ENCODE measurements at places on chromosomes 12 and 14.

- no peak for DNase-seq
Observed at GRCh38 chr14:51424561-51425251, 184.7 kb downstream of the TMX1 start.

GRCh38 chr12:46354111-46354801 lies 18.3 kb downstream of the SLC38A2 start:
- no peak for DNase-seq

- DNase-seq = no peak
Observed at GRCh38 chr12:69947897-69948296, 122.9 kb downstream of the MYRFL start.

DNA sequence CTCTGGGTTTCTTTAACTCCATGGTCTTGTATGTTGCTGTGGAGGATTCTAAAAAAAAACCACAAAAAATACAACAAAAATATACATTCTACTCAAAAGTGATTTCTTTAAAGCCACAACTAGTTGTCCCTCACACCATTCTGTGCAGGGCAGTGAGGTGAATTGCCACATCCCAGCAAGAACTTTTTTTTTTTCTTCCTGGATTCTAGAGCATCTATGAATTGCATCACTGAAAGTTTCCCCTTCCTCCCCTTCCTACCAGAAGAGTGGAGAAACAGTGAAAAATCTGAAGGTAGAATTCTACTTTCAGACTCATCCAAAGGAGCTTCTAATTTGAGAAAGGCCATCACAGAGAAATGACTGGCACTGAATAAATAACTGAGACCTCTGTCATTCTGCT lies 395.3 kb downstream of the AEBP2 start:
- DNase-seq = no peak

- DNase-seq = no peak
Observed at GRCh38 chr14:68269136-68269927, 449.8 kb downstream of the RAD51B start.

DNA sequence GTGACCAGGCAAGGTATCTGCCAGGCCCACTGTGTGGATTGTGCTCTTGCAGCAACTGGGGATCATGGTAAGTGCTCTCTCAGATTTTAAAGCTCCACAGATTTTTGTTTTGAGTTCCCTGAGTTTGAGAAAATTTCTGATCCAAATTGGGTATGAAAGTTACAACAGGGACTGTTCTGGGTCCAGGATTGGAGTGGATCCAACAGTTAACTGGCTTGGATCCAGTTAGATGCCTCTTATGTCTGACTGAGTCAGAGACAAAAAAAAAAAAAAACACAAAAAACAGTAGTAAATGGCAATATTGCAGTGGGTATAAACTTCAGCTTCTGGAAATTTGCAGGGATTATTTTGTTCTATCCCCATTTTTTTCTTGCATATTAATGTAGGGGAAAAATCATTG lies 598.8 kb downstream of the C12orf50 start:
- no peak for DNase-seq

- DNase-seq = no peak
Observed at GRCh38 chr14:104321802-104322130, 183.4 kb downstream of the KIF26A start.

GRCh38 chr14:52790756-52791222 lies 618 bp downstream of the GNPNAT1 start:
- DNase-seq = no peak

- no peak for DNase-seq
Observed at GRCh38 chr12:40110586-40110985, 4.7 kb upstream of the SLC2A13 start.

GRCh38 chr14:89673512-89674225 lies 256.6 kb upstream of the FOXN3 start:
- no peak for DNase-seq

DNA sequence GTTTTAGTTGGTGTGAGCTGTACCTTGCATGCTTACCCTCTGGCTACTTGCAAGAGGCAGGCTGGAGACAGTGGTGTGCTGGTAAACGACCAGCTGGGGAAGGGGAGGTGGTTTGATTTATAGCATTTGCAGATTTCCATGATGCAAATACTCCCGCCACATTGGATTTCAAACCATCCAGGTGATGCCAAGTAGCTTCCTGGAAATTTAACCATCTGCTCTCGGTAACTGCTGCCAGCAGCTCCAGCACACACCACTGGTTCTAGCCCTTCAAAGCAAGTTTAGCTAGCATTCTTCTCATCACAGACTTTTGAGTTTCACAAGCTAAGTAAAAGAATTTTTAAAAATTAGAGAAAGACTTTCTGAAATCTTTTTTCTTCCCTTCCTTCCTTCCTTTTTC lies 104.5 kb upstream of the AMIGO2 start:
- no peak for DNase-seq

DNA sequence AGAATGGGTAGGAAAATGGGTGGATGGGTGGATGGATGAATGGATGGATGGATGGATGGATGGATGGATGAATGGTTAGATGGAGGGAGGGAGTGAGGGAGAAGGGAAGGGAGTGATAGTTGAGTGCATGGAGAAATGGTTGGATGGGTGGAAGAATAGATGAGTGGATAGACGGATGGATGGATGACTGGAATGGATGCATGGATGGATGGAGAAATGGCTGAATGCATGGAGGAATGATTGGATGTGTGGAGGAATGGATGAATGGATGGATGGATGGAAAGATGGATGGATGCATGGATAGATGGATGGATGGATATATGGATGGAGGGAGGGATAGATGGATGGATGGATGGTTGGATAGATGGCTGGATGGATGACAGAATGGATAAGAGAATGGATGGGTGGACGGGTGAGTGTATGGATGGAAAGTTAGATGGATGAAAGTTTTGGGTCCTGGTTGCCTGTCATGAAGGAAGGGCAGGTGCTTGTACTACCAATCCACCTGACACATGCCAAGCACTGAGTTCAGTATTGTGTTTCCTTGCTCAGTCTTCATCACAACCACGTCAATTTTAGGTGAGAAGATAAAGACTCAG lies 286.5 kb upstream of the RTL1 start:
- DNase-seq = no peak

DNA sequence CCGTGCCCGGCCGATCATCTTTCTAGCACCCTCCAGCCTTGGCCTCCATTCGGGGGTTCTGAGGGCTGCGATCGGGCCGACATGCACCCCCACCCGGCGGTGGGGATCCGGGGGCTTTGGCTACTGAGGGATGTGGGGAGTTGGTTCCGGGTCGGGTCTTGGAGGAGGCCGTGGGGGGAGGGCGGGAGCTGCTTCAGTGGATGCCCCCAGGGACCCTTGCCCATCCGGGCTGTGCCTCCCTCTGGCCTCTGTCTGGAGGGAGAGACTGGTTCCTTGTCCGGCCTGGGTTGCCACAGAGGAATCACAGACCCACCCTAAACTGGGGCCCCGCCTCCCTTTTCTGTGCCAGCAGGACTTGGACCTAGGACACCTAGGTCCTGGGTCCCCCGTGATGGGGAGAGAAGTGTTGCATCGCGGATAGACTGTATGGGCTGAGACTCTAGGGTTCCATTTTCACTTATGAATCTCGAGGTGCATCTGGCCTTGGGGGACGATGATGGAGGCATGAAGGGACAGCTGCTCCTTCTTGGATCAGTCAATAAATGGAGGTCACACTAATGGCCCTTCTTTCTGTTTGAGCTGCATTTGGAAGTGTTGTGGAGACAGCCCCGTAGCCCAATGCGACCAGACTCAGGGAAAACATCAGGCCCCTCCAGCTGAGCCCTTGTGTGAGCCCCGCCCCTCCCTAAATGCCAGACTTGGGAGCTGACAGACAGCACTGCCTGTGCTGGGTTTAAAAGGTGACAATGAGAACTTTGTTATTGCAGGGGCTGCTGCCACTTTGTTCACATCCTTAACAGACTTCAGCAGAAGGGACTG lies 577 bp downstream of the DTX3 start:
- no peak for DNase-seq

DNA sequence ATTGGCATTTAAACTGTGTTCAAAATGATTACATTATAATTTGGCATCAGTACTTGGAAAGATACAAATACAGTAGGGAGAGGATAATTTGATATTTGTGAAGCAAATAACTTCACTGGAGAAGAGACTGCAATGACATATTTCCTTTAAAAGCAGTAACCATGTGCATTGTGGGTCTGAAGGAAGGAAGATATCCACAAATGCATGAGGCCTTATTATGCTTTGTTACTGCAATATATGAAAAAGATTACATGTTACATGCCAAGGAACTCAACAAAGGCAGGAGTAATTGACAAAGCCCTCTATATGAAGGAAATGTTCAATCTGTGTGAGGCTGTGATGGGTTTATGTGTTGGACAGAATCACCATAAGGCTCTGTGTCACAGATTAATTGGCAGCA lies 391.5 kb downstream of the APAF1 start:
- DNase-seq = no peak

GRCh38 chr12:104381731-104382480 lies 74.8 kb upstream of the CHST11 start:
- DNase-seq = no peak

- DNase-seq = no peak
Observed at GRCh38 chr12:51971679-51972421, 20.4 kb downstream of the ACVR1B start.

GRCh38 chr12:31585895-31586294 lies 5.0 kb downstream of the DENND5B start:
- DNase-seq = no peak

GRCh38 chr14:35851823-35852222 lies 25.7 kb downstream of the BRMS1L start:
- no peak for DNase-seq

GRCh38 chr12:5272018-5272785 lies 159.7 kb upstream of the NTF3 start:
- DNase-seq = no peak

DNA sequence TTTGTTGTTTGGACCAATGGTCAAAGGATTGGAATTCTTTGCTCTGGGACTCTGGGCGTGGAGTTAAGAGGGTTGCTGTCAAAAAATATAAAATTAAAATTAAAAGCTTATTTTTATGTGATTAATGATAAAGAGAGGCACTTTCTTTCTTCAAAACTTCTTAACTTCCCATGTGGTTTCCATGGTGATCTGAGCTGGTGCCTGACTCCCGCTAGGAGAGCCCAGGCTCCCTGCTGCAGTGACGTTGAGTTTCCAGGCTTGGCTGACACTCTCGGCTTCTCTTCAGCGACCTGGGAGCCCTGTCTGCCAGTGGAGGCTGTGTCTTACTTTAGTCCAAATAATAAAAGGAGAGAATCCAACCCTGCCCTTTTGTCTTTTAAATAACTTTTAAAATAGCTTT lies 84.4 kb downstream of the GALC start:
- no peak for DNase-seq

- no peak for DNase-seq
Observed at GRCh38 chr14:67360470-67361206, 510 bp downstream of the EIF2S1 start.

DNA sequence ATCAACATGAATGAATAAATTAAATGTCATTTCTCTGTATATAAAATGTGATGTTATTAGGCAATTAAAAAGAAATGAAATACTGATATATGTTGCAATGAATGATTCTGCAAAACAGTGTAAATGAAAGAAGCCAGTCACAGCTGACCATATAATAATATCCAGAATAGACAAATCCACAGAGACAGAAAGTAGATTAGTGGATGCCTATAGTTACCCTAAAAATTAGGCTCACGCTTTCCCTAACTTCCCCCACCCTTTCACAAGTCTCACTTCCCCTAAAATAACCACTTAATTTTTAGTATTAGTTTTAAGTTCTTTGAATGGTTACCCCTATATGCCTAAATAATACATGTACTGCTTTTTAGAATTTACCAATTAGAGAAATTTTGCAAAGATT lies 348.9 kb upstream of the FAR2 start:
- DNase-seq = no peak

DNA sequence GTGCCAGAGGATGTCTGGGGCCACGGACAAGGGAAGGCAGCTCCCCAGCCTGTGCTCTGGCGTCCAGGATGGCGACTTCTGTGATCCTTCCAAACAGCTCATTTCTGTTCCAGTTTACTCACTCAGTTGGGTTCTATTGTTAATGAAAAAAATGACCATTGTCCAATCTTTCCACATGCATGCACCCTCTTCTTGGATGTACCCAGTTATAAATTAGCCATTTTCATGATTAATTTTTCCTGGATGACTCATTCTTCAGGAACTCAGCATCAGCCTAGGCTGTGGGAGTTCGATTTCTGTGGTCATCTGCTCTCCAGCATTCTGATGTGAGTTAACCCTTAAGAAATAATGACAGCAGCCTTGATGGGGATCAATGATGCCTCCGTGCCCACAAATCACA lies 926.8 kb downstream of the BCL11B start:
- no peak for DNase-seq

DNA sequence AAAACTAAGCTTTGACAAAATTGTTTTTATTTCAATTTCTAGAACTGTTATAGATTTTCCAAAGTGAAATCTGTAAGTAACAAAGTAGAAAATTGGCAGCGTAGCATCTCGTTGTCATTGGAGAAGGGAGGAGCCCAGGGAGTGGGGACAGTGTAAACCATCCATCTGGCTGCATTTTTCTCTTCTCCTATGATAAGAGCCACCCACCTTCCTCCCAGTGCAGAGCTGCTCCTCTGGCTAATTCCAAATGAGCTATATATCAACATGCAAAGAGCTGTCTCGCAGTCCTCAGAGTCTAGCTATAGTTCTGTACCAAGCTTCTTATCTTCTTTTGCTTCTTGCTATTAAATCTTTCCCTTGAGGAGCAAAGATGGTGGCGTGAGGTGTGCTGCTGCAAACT lies 56.6 kb downstream of the SCN8A start:
- DNase-seq = no peak

- no peak for DNase-seq
Observed at GRCh38 chr12:93378998-93379325, 1.2 kb downstream of the NUDT4 start.

DNA sequence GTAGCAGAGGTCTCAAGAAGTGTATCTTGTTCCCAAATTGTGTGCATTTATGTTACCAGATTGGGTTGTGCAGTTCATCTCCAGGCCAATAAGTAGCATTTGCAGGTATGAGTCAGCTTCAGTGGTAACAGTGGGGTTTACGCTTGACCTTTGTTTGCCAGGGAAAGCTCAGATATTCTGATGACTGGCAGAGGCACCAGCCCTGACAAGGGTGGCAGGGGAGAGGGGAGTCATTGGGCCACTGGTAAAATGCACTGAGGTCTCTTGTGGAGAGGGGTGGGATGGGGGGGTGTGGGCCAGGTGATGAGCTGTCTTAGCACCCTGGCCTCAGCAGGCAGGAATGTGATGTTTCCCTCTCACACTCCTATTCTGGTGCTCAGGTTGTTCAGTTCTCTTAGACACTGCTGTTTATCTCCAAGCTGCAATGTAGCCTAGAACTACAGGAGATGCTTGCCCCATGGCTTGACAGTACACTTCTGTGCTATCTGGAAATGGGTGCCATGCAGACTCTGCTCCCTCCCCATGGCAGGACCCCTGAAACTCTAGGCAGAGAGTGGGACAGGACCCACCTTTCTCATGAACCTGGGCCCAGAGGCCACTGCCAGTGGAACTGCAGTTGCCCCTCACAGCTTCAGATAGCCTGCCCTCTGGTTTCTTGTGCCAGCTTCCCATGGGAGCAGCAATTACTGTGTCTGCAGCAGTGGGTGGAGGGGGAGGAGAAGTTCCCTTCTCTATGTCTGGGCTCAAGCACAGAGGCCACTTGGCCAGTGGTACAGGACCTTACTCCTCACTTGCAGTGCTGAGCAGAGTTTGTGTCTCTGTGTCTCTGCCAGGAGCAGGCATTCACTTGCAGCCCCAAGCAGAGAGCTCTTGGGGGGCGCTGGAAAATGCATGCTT lies 31.9 kb downstream of the USP15 start:
- no peak for DNase-seq

Data from AG04449 (cell line).